ENCODE measurements at places on chromosomes 4 and X.

DNA sequence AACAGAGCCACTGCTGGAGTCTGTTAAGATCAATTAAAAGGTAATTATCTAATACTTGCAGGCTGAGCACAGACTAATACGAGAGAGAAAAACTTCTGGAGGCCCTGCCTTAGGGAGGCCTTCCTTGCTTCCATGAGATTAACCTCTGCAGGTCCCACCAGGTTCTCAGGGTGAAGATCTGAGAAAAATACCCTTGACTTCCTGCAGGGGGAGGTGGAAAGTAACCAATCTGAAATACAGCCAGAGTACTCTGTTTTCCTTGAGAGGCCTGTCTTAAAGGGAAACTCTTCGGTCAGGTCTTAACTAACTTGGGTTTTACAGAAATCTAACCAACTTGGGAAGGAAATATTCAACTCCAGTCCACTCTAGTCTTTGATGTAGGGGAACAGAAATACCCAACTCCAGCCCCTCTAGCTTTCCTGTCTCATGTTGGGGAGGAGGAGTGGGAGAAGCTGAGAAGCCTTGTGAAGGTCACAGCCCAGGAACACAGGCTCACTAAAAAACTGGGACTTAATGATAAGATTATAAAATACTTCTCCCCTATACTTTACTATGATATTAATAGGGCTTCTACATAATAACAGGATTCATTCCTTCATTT is 77.1 kb downstream of the TBCK start:
- no peak for DNase-seq

GRCh38 chrX:108064001-108064400 is 19.1 kb downstream of the VSIG1 start:
- DNase-seq: no peak

- no peak for DNase-seq
Measured at GRCh38 chr4:100206850-100207249, 16.6 kb upstream of the DDIT4L start.

DNA sequence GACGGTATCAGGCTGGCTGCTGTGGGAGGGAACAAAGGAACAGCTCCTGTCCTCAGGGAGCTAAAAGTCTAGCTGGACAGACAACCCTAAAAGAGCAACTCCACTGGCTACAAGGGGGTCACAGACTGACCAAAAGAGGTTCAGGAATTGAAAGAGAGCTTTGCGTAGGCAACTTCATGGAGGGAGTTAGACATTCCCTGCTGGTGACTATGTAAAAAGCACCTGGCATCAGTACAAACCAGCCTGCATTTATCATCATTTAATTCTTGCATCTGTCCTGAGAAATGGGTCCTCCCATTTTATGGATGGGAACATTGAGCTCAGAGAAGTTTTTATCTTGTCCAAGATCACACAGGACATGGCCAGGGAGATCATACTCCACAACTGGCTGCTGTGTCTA is 1.4 kb upstream of the LGI2 start:
- DNase-seq: no peak

DNA sequence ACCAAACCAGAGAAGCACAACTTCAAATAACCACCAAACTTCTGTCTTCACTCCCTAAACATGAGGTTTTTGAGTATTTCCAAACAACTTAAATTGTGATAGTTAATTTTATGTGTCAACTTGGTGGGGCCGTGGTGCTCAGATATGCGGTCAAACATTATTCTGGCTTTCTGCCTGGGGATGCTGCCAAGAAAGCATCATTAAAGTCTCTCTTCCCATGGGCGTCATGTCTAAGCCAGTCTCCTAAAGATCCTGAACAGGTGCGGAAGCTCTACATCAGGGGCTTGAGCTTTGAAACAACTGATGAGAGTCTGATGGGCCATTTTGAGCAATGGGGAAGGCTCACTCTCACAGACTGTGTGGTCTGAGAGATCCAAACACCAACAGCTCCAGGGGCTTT is 24.1 kb upstream of the SOD3 start:
- no peak for DNase-seq

GRCh38 chrX:13044441-13044840 is at the start of gene FAM9C:
Gene FAM9C (minus strand): TSS chrX:13044620. CDS start chrX:13043789, 831 bp downstream.
- DNase-seq: no peak

- no peak for DNase-seq
Measured at GRCh38 chrX:63327788-63328187, 23.3 kb downstream of the SPIN4 start.

GRCh38 chr4:81195475-81195874 is 19.5 kb downstream of the PRKG2 start:
- DNase-seq: no peak

DNA sequence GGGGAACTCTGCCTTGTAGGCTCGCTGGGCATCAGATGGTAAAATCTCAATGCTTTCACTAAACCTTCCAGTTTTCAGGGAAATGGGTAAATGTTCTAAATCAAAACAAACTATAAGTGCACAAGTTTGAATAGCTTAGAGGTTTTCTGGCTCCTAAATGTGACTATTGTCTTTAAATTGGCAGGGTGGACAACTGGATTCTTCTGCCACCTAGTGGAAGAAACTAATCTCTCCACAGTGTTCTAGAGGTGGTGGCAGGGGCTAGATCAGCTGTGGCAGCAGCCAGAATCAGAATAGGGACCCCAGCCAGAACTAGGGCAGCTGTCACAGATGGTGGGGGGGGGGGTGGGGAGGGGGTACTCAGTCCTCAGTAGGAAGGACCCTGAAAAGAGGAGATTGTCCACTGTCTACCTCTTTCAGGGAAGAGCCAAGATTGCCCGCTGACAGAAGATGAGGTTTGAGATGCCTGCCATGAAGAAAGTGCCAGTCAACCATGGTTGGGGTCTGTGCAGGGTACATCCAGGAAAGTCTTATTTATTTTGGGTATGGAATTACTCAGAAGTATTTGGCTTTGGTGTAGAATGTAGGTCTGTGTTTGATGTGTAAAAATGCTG is 201.4 kb downstream of the CCNG2 start:
- DNase-seq: peak; percentile 1

DNA sequence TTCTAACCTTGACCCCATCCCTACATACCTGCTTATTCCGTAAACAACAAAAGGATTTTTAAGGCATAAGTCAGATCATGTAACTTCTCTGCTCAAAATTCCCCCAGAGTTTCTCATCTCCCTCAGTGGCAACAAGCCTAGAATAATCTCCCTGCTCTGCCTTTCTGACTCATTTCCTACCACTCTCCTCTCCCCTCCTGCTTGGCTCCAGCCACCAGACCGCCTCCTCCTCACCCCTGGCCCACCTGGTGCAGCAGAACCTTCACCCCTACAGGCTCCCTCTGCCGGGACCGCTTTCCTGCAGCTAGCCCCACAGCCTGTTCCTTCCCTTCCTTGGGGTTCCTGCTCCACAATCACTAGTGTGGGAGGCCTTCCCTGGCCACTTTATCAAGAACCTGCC is 32.1 kb downstream of the TSPAN5 start:
- no peak for DNase-seq

DNA sequence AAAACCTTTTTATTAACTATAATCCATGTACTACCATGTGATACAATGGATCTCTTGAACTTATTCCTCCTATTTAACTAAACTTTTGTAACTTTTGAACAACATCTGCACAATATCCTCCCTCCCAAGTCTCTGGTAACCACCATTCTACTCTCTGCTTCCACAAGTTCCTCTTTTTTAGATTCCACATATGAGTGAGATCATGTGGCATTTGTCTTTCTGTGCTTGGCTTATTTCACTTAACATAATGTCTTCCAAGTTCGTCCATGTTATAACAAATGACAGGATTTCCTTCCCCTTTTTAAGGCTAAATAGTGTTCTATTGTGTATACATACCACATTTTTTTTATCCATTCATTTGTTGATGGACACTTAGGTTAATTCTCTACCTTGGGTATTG is 28.1 kb downstream of the DCAF8L1 start:
- DNase-seq: no peak

DNA sequence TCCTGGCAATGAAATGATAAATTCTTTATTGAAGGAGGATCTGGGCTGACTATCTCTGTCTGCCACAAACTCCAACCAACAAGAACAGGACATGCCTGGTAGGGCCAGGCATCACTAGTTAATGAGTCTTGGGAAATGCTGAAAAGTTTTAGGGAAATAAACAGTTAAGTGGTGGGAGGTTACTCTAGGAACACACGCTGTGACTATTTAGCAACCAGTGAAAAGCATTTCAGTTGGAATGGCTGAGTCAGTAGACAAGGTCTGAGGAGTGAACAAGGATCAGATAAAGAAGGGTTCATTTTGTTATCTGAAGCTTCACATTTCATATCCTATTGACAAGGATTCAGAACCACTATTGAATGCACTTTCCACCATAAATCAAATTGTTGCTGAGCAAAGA is 394.9 kb upstream of the BOD1L1 start:
- no peak for DNase-seq

GRCh38 chrX:41240509-41240908 is 93.5 kb upstream of the DDX3X start:
- no peak for DNase-seq
